ENCODE measurements at places on chromosomes 11 and 22.

GRCh38 chr11:123404676-123405075, 25.4 kb upstream of the GRAMD1B start:
- no peak for DNase-seq

DNA sequence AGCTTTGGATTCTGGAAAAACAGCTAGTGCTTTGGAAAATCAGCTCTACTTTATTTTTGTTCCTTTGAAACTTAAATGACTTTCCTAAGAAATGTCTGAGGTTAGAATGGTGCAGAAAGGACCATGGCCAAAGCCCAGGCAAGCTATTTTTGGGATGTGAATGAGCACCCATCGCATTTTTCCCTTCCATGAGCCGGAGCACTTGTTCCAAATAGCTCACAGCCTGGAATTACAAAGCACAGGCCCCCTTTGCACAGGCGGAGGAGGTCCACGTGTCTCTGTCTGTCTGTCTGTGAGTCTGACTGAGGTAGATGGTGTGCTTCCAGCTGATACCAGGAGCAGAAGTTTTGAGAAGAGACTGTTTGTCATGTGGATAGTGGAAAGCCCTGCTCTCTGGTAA, 50.7 kb downstream of the MICAL2 start:
- no peak for DNase-seq

DNA sequence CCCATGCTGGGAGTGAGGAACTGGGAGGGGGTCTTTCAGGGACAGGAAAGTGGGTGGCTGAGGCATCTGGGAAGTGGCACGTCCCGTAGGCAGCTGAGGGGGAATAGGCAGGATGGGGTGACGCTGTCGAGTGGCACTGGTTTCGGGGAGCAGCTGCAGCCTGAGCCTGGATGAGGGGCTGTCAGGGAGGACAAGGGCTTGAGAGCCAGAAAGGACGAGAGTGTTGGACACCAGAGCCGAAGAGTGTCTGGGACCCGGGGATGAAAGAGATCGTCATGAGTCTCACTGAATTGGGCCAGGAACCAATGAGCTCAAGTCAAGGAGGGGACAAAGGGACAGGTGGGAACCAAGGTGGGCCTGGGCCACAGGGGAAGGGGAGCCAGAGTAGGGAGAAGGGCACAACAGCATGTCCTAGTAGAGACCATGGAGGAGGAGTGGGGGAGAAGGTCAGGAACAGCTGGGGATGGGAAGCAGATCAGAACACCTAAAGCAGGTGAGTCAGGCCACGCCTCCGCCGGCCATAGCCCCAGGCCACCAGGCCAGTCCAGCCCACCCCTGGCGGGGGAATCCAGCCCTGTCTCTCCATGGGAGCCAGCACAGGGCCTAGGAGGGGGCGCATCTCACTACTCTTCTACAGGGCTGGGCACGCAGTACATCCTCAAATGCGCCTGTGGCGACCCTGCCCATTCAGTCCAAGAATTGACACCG, 4.2 kb downstream of the RAB3IL1 start:
- no peak for DNase-seq

GRCh38 chr22:48357196-48357595, 1470.5 kb downstream of the BRD1 start:
- no peak for DNase-seq

DNA sequence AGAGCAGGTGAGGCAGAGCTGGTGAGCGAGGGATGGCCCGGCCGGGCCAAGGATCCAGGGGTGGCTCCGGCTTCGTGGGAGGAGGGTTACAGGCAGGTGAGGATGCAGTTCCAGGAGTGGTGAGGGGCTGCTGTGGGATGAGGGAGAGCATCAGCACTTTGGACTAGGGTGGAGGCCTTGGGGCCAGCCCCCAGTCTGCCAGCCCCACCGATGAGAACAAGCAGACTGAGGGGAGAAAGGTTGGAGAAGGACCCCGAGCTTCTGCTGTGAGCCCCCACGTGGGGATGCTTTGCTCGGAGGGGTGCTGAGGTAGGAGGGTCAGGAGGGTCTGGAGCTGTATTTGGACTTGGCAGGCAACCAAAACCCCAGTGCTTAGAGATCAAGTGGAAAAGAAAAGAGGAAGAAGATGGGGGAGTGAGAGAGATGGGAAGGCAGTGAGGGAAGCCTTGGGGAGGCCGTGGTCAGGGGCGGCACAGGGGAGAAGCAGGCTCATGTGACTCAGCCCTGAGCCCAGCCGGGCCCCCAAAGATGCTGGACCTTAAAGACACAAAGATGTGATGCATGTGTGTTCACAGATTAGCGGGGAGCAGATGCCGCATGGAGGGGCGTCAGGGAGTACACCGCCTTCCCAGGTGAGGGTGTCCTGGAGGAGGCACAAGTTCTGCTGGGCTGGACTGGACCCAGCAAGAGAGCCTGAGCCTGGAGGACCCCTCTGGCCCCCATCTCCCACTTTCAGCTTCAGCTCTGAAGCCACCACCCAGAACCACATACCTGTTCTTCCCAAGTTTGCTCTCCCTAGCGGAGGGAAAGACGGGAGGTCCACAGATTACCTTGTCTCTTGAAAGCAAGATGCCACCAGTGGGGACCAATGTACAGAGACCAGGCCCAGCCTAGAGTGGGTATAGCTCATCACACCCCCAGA, 91.3 kb downstream of the CDKN1C start:
- no peak for DNase-seq

DNA sequence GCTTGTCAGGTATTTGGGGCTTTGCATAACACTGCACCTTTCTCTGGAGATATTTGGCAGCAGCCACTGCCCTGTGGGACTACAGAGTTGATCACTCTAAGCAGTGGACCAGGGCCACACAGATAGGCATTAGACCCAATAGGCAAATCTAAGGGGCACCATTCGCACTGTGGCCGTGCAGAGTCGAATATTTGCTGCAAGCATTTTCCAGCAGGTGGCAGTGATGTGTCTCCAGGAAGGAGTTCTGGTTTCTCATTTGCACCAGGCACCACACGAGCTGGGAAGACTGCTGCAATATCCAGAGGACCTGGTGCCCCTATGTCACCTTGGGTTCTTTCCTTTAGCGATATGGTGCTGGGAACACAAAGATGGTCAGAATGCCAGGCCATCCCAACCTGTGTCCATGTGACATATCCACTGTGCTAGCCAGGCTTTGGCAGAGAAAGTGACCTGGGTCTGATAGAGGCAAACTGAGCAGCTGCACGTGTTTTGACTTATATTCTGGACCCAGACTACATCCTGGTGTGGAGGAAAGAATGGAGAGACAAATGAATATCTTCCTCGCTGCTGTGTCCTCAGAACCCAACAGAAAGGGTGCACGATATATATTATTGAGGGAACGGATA, 318.7 kb downstream of the BUD13 start:
- no peak for DNase-seq

- DNase-seq = no peak
Observed at GRCh38 chr22:25749420-25750169, 7.6 kb downstream of the MYO18B start.

Measured in effector CD8-positive, alpha-beta T cell (primary cell).